ENCODE measurements at places on chromosomes 1 and 21.

GRCh38 chr1:155970531-155971167 is 7.7 kb downstream of the ARHGEF2 start:
- no peak for DNase-seq

DNA sequence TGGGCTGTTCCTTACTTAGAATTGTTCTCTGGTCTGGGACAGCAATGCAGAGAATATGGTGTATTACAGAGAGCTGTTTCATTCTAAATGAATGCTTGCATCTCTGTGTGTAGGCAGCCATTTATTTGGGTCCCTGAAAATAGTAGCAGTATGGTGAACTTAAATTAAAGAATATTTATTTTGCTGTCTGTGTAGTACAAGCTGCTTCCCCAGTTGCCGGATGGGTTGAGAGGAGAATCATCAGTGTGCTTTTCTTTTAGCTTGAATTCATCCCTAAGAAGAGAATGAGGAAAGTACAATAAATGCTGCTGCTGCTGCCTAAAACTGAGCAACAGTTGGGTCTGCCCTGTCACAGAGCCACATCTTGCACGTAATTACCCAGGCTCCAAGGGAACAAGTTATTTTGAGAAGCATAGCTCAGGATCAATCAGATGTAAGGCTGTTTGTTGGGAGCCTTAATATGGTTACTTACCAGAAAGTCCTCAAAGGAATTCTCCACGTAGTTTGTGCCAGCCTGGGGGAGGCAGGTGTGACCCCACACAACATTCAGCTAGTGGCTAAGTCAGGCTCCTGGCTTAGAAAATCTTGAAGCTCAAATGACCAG is 16.6 kb downstream of the ACTN2 start:
- no peak for DNase-seq

GRCh38 chr21:21860888-21861287 is 862.7 kb downstream of the NCAM2 start:
- no peak for DNase-seq

GRCh38 chr1:231982871-231983587 is 356.4 kb downstream of the DISC1 start:
- DNase-seq = no peak

DNA sequence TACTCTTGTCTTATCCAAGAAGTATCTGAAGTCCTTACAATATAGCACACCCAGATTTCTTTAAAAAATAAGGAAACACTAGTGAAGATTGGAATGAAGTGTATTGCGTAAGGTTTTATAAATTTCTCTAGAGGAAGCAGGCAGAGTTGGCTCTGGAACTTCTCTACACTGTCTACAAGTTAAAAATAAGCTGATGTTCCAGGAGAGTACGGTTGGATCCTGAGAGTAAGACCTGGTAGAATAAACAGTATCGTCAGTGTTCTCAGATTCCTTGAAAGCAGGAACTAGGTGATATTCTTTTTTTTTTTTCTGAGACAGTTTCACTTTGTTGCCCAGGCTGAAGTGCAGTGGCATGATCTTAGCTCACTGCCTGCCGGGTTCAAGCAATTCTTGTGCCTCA is 107.9 kb downstream of the USP25 start:
- DNase-seq = no peak

GRCh38 chr21:36846631-36847030 is 119.8 kb downstream of the HLCS start:
- DNase-seq = no peak

- no peak for DNase-seq
Measured at GRCh38 chr1:92503926-92504285, 17.2 kb upstream of the GFI1 start.

DNA sequence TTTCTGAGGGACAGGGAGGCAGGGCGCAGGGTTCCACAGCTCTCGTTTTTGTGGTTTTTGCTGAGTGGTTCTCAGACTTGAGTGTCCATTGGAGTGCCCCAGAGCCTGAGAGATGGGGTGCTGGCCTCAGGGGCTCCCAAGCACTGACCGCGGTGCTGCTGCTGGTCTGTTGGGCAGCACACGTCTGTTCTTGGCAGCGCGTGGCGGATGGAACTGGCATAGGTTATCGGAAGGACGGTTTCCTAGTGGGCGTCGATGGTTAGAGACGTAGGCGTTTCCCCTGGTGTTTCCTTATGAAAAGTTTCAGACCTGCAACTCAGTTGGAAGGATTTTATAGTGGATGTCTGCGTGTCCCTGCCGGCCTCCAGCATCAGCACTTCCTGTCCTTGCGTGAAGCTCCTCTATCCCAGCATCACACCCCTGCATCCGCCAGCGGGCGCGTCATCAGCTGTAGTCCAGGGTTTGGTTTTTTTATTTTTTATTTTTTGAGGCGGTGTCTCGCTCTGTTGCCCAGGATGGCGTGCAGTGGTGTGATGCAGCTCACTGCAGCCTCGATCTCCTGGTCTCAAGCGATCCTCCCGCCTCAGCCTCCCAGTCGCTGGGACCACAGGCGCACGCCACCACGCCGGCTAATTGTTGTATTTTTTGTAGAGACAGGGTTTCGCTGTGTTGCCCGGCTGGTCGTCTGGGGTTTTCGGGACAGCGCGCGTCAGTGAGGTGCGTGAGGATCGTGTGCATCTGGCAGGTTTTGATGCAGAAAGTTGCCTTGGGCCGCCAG is 11.8 kb downstream of the RRP1 start:
- no peak for DNase-seq

DNA sequence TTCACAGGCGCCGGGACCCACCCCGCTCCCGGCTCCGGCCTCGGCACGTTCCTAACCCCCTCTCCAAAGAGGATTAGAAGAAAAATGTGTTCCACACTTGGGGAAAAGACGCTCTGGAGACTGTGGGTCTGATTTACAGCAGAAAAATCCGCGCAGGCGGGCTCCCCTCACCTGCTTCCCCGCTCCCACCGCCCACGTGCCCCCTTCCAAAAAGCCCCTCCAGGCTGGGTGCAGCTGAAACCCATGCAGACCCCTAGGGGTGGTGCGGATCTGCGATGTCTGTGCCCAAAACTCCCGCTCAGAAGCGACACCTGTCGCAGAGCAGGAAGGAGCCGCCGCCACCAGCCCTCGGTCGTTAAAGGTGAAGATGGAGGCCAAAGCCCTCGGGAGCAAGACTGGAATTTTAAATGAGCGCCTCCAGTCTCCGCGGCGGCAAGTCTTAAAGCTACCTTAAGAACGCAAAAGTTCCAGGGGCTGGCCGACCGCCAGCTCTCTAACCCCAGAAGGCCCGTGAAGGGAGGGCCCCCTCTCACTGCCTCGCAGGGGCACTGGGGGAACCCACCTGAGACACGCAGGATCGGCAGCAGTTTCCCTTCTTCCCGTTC is 688 bp upstream of the CHD5 start:
- peak; percentile 39 for DNase-seq

DNA sequence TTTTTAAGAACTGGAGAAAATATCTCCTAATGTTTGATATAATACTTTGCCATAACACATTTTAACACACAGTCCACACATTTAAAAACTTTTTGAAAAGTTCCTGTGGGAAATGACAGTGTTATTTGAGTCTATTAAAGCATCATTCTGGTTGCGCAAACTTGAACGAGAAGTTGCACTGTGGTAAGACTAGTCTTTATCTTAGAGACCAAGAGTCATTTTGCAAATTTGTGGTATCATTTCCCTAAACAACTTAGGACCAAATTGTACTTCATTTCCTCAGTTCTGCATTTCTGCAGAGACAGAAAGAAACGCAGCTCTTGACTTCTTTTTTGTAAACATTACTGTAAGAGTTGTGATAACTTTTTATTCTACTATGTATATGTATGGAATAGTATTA is at the start of gene RGS18:
TSS of gene RGS18 (plus strand) at position 282 of the 400 bp plus-strand sequence. CDS start 176 bp downstream, outside the sequence.
- DNase-seq = no peak

DNA sequence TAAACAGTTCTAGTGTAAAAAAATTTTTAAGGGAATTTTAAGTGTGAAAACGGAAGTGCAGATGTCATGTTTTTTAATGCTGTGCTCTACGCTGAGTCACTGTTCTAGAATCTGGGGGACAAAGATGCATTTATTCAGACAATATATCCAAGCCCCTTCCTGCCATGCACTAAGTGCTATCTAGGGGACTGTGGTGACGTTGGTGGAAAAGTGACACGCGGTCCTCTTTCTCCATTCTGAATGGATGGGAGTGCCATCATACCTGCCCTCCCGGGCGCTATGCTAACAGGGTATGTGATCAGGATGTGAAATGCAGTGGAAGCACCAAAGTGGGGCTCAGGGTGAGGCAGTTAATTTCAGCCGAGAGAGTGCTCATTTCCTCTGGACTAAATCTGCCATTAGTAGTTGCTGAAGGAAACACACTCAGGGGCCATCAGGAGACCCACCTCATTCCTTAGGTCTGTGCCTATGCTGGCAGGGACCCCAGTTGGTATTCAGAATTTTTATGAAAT is 6.6 kb downstream of the C1orf226 start:
- no peak for DNase-seq

DNA sequence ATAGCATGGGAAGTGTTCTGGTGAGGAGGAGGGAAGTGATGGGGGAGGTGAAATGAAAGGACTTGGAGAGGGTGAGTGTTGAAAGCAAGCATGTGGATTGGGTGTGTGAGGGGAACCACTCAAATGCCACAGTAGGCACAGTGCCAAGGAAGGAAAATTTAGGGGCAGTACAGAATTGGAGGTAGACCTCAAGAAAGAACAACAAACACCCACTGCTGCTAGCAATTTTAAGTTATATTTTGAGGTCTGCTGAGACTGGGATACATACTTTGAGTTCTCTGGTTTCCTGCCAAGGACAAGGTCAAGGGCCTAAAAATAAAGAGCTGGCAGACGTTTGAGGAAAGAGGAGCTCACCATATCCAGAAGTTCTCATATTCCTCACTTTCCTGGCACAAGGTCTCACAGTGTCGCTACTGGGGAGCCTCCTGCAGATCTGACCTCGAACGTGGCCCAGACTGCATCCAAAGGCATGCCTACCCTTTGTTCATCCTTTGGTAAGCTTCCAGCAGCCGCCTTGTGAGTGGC is 104.0 kb downstream of the BRINP2 start:
- no peak for DNase-seq

GRCh38 chr1:87787551-87787950 is 458.9 kb downstream of the LMO4 start:
- no peak for DNase-seq

GRCh38 chr1:51756290-51756689 is 122.2 kb downstream of the NRDC start:
- no peak for DNase-seq

- no peak for DNase-seq
Measured at GRCh38 chr1:180310095-180310494, 80.0 kb downstream of the LHX4 start.

- DNase-seq = no peak
Measured at GRCh38 chr1:22935433-22935832, 37.2 kb downstream of the LACTBL1 start.

DNA sequence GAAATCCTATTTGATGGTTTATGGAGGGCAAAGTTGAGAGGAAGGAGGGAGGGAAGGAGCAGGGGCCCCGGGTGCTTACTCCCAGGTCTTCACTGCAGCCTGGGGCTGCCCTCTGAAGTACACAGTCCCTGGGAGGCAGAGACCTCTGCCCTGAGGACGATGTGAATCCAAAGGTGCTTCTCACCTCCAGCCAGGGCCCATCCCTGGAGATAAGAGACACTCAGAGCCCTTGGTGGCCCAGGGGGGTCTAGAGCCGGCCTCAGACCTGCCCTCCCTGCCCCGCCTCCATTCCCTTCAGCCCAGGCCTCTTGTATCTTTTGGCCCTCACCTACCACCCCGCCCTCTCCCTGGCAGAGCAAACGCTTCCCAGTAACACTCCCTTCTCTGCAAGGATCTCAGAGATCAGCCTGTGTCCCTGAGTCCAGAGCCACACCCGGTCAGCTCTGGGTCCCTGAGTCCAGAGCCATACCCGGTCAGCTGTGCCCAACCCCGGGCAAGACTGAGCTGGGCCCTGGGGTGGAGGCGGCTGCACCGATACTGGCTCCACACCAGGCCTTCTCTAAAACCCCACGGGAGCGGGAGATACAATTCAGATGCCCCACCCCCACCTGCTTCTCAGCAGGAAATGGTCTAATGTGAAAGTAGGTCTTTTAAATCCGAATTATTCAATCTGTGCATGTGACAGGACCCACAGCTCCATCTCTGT is 3.6 kb upstream of the GNB1 start:
- no peak for DNase-seq
